Large intestine (tissue), 12 donors: ENCODE measurements at places on chromosomes 4 and X. TPM values are rescaled to one million over a fixed set of nuclear protein-coding genes. Genes with fewer than 3 reads are reported as not detected.
A peak's percentile ranks its signal among the peaks of the same experiment; 100 is the strongest.

IL13RA2 gene
- 0.27 TPM for polyA plus RNA-seq

SLC25A43 gene
- 13.2 TPM for polyA plus RNA-seq

CCKAR gene
- 0.52 TPM for polyA plus RNA-seq

MAB21L2 gene
- 24.5 TPM for polyA plus RNA-seq

COL4A6 gene
- 6.8 TPM for polyA plus RNA-seq

GPR119 gene
- polyA plus RNA-seq, result 0.61 TPM

SERTM2 gene
- 0.30 TPM for polyA plus RNA-seq

NKRF gene
- 8.5 TPM for polyA plus RNA-seq

CXorf58 gene
- 0.13 TPM for polyA plus RNA-seq

MOB1B gene
- 22.1 TPM for polyA plus RNA-seq

DRP2 gene
- 2.1 TPM for polyA plus RNA-seq

CSN1S1 gene
- polyA plus RNA-seq, result not detected

ADGRA3 gene
- 51.5 TPM for polyA plus RNA-seq

PRDM5 gene
- polyA plus RNA-seq, result 14.7 TPM

CSAG3 gene
- not detected for polyA plus RNA-seq

NKX3-2 gene
- 1.7 TPM for polyA plus RNA-seq

CLGN gene
- polyA plus RNA-seq, result 1.9 TPM

DNA sequence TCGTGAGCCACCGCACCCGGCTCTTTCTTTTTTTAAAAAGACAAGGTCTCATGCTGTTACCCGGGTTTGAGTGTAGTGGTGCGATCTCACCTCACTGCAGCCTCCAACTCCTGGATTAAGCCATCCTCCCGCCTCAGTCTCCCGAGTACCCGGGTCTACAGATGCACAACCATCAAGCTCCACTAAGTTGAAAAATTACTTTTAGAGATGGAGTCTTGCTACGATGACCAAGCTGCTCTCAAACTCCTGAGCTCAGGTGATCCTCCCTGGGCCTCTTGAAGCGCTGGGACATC, 2.0 kb downstream of the SLC25A6 start:
- DNase-seq, result no peak

- no peak for DNase-seq
Observed at GRCh38 chr4:98620087-98620784, 38.2 kb downstream of the TSPAN5 start.

GRCh38 chrX:133981924-133982323, 3.5 kb downstream of the GPC3 start:
- DNase-seq, result no peak

DNA sequence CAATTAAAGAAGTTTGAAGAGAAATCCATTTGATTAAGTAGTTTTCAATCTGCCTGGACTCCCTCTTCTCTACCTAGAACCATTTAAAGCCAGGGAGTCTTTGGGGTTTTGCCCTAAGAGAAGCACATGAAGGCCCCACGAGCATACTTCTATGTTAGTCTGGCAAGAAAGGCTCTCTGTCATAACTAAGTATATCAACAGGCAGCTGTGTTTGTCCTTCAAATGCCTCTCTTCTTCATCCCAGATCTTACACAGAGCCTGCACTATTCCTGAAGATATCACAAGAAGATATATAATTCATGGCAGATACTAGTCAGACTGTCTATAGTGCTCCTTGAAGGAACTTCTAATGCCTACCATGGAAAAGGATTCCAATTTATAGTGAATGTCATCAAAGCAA, 206.2 kb downstream of the PRDM5 start:
- no peak for DNase-seq

DNA sequence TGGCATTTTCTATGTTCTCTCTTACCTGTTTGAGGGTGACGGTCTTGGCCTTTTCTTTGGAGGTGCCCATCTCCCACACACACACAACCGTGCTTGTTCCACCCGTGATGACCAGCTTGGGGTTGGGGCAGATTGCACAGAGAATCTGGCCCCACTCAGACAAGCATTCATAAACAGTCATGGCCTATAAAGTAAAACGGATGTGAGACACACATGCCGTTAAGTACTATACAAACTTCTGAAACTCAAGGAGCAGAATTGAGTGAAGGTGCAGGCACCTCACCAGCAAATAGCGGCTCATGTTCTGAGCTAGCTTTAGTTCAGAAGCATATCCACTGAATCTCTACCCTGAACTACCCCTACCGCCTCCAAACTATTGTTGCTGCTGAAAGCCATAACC, 107.6 kb downstream of the CDS1 start:
- DNase-seq, result no peak

DNA sequence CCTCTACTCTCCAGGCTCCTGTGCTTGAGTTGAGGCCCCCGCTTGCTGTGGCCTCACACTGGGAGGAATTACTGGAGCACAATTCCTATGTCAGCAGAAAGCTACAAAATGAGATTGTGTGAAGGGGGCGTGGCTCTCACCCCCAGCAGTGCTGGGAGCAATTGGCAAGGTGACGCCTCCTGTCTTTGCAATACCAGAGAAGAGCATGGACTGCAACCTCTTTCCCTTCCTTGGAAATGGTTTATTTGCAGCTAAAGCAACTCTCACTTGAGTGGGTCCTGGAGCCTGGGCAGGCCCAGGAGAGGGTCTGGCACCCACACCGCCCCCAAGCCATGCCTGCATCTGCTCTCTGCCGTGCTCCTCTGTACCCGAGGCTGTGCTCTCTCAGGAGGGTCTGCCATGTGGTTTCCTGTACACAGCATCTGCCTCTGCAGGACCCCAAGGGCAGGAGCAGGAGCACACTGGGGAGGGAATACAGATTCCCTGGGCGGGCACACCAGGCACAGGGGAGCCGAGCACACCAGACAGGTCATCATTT, 32.9 kb upstream of the HGFAC start:
- peak; percentile 62 for DNase-seq

- no peak for DNase-seq
Observed at GRCh38 chr4:1053080-1053661, 41.7 kb downstream of the FGFRL1 start.

GRCh38 chr4:47490550-47490949, 5.5 kb downstream of the ATP10D start:
- no peak for DNase-seq

- peak; percentile 8 for DNase-seq
Observed at GRCh38 chr4:53185869-53186585, 179.8 kb downstream of the SCFD2 start.

GRCh38 chrX:57286507-57287251, at the start of gene FAAH2:
TSS of gene FAAH2 (plus strand) at chrX:57286706. CDS start at chrX:57286826, 120 bp downstream.
- DNase-seq, result peak; percentile 92

DNA sequence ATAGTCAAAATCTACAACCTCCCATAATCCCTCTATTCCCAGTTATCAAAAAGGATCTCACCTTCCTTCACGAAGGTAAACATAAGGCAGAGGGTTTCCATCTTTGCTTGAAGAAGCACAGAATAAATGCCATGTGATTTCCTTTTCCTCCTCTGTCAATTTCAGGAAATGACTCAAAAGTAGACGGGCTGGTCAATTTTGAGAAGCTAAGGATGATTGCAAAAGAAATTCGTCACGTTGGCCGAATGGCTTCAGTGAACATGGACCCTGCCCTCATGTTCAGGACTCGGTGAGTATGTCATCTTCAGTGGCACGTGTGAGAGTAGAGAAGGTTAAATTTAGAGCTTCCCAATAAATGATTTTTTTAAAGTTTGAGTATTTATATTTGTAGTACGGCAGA, 240.2 kb downstream of the RAPGEF2 start:
- no peak for DNase-seq

- DNase-seq, result no peak
Observed at GRCh38 chr4:184890499-184890898, 64.7 kb upstream of the ACSL1 start.

DNA sequence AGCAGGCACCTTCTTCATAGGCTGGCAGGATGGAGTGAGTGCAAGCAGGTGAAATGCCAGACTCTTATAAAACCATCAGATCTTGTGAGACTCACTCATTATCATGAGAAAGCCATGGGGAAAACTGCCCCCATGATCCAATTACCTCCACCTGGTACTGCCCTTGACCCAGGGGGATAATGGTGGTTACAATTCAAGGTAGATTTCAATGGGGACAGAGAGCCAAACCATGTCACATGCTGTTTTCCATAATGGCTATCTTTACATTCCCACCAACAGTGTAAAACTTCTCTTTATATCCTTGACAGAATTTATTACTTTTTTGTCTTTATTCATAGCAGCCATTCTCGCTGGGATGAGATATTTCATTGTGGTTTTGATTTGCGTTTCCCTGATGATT, 663.0 kb upstream of the AGA start:
- no peak for DNase-seq

GRCh38 chrX:47936224-47936939, 67.4 kb downstream of the ZNF182 start:
- peak; percentile 81 for DNase-seq

DNA sequence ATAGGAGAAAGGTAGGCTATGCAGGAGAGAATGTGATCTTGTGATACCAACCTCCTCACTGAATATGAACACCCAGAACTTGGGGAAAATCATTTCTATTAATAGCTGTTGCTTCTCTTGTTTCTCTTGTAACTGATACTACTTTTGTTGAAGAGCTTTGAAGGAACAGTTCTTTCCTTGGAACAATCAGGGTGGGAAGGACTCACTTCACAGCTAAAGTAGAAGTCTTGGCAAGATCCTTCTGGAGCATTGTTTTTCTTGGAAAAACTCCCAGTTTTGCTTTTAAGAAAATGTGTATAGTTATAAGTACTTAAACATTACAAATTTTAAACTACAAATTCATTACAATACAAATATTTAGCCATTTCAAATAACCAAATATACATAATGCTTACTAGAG, 19.1 kb upstream of the XK start:
- DNase-seq, result no peak

GRCh38 chr4:69832326-69833030, 27.5 kb downstream of the SULT1E1 start:
- peak; percentile 98 for DNase-seq

DNA sequence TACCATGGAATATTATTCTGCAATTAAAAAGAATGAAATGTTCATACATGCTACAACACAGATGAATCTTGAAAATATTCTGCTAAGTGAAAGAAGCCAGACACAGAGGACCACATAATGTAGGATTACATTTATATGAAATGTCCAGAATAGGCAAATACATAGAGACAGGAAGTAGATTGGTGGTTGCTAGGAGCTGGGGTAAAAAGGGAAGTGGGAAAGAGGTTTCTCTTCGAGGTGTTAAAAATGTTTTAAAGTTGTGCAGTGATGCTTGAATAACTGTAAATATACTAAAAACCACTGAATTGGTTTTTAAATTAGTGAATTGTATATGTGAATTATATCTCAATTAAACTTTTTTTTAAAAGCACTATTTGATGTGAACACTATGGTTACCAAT, 3.6 kb upstream of the NXT2 start:
- DNase-seq, result no peak

- no peak for DNase-seq
Observed at GRCh38 chrX:70033348-70034051, 16.2 kb downstream of the AWAT2 start.

GRCh38 chrX:40504801-40505605, 75.8 kb upstream of the ATP6AP2 start:
- DNase-seq, result no peak

- DNase-seq, result peak; percentile 44
Observed at GRCh38 chrX:30971774-30972603, 82.9 kb upstream of the TAB3 start.

- peak; percentile 85 for DNase-seq
Observed at GRCh38 chr4:184347251-184348239, 126.8 kb downstream of the IRF2 start.

DNA sequence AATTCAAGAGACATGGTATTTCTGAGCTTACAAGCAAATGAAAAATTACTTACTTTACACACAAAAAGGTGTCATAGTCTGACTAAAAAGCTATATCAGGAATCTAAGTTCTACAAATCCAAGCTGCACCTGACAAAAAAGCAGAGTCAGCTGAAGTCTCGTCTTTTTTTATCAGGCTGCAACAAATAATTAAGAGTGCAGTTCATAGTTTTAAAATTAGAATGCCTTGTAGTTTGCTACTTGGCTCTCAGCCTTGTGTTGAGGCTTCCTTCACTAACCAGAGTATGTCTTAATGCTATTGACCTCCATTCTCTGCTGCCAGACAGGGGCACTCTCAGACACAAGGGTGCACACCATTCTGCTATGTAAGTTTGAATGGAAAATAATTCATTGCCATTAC, 940.7 kb downstream of the PCDH7 start:
- no peak for DNase-seq

- no peak for DNase-seq
Observed at GRCh38 chr4:42720533-42720932, 63.6 kb upstream of the ATP8A1 start.

DNA sequence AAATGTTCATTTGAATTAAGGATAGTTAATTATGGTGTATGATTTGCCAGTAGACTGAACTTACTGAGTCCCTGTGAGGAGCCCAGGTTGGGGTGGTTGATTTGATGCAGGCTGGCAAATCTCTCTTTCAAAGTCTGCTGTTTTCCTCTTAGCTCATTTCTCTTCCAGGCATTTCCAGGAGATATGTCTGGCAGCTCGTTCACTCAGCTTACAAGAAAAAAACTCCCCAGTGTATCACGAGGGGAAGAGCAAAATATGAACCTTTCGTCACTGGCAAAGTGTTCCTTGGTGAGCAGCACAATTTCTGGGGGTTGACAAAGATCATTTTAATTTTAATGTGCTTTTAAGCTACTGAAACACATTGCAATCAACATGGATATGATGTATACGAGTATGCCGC, 244.2 kb downstream of the CBLL2 start:
- no peak for DNase-seq

DNA sequence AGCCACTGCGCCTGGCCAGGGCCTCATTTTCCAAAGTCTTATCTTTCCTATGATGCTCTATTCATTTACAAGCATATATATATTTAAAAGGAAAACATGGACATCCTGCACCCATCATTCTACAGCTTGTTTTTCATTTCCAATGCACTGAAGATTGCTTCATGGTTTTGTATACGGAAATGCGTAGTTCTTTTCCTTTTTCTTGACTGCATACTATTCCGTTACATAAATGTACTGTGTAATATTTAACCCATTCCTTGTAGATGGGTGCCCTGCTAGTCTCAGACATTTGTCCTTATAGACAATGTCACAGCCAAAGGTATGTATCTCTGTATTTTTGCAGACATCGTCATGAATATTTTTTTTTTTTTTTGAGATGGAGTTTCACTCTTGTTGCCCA, 257.0 kb downstream of the ASMT start:
- DNase-seq, result no peak

- DNase-seq, result no peak
Observed at GRCh38 chrX:134721766-134722532, 63.7 kb upstream of the PLAC1 start.

- no peak for DNase-seq
Observed at GRCh38 chrX:149688552-149688951, 23.3 kb upstream of the MAGEA11 start.

DNA sequence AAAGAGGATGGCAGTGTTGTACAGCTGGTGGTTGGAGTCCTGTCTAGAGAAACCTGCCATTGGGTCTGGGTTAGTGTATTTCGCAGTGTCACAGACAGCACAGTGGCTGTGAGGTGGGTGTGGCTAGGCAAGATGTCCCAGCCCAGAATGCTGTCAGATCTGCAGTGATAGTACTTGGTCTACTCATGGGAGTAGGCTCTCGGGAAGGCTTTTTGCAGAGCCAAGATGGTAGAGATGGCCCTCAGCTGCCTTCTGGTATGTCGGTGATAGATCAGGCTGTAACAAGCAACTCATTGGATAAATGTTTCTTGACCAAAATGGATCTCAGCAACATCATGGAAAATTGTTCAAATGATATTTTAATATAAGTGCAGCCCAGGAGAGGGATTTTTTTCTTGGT, 84.3 kb upstream of the WDR1 start:
- DNase-seq, result peak; percentile 1
